ENCODE measurements at places on chromosomes 7 and 10.

DNA sequence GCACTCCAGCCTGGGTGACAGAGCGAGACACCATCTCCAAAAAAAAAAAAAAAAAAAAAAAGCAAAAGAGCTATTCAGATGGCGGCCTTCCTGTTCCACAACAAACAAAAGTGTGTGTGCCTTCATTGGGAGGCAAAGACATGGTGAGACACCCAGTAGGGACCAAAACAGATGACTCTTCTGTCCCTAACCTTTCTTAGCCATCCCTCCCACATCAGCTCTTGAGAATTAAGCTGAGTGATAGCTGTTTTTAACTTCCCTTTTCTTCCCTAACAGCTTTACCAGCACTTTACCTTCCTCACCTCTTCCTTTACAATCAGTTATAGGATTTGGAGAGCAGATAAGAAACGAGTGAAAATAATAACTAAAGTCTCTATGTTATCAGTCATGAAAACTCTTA is 48.2 kb downstream of the ARMH3 start:
- no peak for DNase-seq

- no peak for DNase-seq
Measured at GRCh38 chr7:20241194-20241910, 24.2 kb upstream of the MACC1 start.

DNA sequence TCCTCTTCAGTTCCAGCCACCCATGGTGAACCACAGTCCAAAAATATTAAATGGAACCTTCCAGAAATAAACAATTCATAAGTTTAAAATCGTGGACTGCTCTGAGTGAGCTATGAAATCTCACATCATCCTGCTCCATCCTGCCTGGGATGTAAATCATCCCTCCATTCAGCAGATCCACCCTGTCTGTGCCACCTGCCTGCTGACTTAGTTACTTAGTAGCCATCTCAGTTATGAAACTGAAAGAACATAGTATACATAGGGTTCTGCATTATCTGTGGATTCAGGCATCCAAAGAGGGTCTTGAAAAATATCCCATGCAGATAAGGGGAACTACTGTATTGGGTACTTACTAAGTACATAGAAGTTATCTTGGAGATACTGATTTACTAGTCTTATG is 89.0 kb downstream of the ST8SIA6 start:
- no peak for DNase-seq

- no peak for DNase-seq
Measured at GRCh38 chr10:77649333-77650331, 12.0 kb upstream of the KCNMA1 start.

DNA sequence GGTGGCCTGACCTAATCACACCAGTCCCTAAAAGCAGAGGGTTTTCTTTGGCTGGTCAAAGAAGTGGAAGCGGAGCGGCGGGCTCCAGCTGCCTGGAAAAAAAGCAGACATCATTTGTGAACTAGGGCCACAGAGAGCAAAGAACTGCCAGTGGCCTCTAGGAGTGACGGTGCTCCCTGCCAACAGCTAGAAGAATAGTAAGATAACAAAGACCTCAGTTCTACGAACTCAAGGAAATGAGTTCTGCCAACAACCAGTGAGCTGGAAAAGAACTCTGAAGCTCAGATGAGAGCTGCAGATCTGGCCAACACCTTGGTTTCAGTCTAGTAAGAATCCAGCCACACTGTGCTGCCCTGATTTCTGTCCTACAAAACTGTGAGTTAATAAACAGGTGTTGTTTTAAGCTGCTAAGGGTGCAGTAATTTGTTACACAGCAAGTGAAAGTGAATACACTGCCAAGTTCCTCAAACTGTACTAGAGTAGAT is 178.0 kb downstream of the SRPK2 start:
- DNase-seq: no peak

- DNase-seq: no peak
Measured at GRCh38 chr10:47287805-47288204, 12.2 kb upstream of the GDF10 start.

DNA sequence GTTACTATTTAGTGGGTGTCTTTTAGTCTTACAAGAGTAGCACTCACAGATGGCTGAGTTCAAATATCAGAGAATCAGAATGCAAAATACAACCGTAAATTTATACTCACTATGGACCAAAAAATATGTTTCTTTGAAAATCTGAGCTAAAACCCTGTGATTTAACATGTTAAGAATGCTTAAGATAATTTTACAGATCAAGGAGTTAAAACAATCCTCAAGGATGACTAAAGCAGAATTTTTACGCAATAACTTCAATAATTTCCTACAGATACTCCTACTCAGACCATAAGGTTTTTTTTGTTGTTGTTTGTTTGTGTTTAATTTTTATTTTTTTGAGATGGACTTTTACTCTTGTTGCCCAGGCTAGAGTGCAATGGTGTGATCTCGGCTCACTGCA is 47.9 kb upstream of the CCDC6 start:
- DNase-seq: no peak

- no peak for DNase-seq
Measured at GRCh38 chr10:58587676-58588075, 75.0 kb downstream of the BICC1 start.

DNA sequence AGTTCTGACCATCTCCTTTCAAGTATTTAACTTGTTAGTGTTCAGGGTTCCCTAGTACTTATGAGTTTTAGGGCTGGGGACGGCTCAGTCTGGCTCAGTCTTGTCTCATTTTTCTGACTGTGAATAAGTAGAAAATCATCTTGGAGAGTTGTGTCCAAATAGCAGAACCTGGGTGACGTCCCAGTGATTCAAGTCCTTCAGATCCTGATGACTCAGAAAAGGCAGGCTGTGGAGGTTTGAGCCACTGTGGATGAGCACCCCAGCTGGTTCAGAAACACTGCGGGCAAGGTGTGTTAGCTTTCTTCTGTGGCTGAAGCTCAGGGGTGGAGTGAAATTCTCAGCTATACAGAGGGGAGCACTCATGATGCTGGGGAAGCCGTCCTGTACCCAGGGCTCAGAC is 154.4 kb upstream of the NPY start:
- no peak for DNase-seq

DNA sequence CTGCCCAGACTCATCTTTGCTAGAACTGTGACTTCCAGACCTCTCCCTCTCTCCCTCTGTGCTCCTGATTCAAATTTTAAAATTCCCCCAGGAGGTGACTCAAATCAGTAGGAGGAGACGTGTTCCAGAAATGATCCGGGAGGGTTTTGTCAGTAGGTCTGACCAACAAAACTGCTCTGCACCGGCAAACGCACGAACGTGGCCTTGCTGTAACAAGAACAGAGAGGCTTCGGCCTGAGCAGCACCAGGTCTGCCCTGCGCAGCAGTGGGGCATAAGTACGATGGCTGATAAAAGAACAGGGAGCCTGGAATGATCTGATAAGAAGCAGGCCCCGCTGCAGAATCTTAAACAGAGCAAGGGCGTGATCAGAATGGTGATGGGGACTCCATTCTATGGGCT is 152.7 kb upstream of the AUTS2 start:
- DNase-seq: no peak

DNA sequence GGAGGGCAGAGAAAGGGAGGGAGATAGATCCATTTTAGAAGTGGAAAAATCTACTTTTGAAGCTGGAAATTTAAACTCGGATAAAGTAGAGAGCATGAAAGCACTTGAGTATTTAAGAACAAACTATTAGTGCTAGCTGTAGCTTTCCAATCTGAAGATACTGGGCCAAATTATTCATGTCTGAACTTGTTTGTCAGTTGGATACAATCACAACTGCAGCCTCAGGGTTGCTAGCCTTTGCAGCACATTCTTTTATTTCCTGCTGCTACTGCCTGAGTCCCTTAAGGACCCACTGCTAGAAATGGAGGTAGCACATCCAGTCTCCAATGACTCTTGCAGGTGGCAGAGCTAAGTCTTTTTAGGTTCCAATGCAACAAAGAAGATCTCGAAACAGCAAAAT is 8.3 kb upstream of the SLC25A13 start:
- no peak for DNase-seq

- DNase-seq: no peak
Measured at GRCh38 chr7:3495530-3495929, 194.5 kb downstream of the SDK1 start.

DNA sequence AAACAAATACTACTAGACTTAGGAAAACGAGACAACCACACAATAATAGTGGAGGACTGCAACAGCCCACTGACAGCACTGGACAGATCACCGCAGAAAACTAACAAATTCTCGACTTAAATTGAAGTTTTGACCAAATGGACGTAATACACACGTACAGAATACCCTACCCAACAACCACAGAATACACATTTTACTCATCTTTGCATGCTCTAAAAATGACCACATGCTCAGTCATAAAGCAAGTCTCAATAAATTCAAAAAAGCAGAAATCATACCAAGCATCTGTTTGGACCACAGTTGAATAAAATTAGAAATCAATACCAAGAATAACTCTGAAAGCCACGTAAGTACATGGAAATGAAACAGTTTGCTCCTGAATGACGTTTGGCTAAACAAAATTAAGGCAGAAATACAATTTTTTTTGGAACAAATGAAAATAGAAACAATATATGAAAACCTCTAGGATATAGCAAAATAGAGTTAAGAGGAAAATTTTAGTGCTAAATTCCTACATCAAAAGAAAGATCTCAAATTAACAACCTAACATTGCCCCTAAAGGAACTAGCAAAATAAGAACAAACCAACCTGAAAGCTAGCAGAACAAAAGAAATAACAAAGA is 30.6 kb downstream of the MAPK8 start:
- DNase-seq: no peak

- no peak for DNase-seq
Measured at GRCh38 chr10:2980116-2980515, 87.2 kb upstream of the PFKP start.

DNA sequence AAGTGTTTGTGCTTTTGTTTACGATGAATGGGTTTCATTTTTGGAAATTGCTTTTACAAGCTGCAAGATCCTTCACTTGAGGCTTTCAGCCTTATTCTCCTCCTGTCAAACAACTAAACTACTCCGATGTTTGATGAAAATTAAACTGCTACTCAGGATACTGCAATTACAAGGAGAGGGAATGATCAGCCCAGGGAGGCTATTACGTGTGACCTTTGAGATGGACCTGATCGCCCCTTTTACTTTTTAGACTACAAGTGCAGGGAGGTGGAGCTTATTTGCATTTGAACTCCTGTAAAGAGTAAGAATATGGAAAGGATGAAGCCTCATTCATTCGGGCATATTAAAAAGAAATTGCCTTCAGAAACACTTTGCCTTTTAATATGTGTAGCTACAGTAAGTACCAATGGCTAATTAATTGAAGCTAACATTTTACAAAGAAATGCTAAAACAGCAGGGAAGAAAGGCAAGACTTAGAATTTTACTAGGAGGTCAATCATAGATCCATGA is 219.1 kb downstream of the PHTF2 start:
- no peak for DNase-seq

- no peak for DNase-seq
Measured at GRCh38 chr7:34211018-34211417, 305.7 kb downstream of the BMPER start.

DNA sequence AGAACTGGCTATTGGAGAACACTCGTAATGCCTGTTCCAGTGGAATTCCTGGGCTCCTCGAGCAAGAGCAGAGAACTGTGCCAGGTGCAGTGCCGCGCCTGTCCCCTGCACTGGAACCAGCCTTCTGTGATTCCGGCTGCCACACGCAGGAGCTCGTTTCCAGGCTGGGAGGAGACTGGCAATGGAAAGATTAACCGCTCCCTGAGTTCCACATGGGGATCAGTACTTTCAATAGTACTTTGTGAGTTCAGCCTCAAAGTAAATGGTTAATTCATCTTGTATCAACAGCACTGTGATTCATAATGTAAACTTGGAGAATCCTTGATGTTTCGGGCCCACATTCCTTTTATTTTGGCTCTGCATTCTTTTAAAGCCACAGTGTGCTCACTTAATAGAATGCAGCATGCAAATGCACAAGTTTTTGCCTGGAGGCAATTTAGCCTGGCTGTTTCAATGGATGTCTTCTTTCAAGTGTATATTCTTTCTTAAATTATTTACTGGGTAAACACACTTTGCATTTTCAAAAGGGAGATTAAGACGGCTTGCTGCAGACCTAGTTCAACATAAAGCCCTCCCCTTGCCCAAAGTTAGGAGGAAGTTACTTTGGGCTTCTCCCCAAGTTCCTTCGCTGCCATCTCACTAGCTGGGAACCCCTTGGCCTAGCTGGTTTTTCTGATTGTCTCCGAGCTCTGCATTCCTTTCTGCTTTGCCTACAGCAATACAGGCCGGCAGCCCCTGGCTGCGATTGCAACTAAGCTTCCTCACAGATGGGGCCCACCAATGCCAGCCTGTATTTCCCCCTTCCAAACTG is 138.1 kb upstream of the TCF7L2 start:
- no peak for DNase-seq

DNA sequence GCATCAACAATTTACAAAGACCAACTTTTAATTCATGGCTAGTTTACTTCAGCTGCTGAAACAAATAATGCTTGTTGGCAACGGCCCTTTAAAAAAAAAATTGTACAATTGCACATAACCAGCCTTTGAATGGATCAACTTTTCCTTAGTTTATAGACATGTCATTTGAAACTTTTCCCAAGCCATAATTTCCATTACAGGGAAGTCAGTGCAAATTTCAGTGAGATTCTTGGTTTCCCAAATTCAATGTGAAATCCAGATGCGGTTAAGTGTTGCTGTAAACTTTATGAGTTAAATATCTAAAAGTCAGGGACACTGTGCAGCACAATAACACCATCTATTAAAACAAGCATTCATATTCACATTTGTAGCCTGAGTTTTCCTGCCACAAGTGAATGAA is 182.2 kb downstream of the JAZF1 start:
- no peak for DNase-seq

GRCh38 chr7:50317221-50317678 is 12.7 kb downstream of the IKZF1 start:
- DNase-seq: no peak

GRCh38 chr7:127571741-127572505 is 13.5 kb downstream of the GCC1 start:
- DNase-seq: no peak

- DNase-seq: no peak
Measured at GRCh38 chr7:16078076-16078952, 343.0 kb downstream of the CRPPA start.

DNA sequence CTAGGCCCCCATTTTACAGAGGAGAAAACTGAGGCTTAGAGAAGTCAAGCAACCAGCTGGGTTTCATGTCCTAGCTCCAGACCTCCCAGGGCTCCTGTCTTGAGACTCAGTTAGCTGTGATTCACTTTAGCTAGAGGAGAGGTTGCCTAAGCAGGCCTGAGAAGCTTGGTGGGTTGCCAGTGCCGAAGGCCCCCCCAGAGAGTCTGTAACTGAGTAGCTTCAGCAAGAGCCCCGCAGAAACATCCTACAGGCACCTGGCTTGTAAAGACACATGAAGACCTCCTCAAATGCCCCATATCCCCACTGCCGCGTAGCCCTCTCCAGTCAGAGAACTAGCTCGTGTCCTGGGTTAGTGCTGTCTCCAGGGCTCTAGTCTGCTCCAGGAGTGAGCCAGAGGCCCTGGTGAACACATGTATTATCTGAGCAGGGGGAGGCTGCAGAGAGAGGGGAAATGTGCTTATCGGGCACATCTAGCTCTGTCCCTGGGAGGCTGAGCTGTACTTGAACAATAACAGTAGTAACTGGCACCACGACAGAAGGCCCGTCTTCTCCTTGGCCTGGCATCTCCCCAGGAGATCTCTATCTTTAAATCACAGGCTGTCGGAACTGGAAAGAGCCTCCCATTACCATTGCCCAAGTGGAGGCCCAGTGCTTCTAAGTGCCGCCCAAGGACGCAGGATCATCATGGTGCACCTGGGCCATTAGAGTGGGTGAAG is 28.9 kb downstream of the UNC5B start:
- no peak for DNase-seq

- DNase-seq: no peak
Measured at GRCh38 chr7:69685293-69685631, 87.0 kb downstream of the AUTS2 start.

- DNase-seq: peak; percentile 9
Measured at GRCh38 chr10:100600218-100600617, 64.5 kb downstream of the HIF1AN start.

- DNase-seq: no peak
Measured at GRCh38 chr7:45342236-45342635, 184.6 kb downstream of the RAMP3 start.

Measured in NK-92 treated with Interleukin-12 subunit alpha and Interleukin-12 subunit beta, amount 100 ng/mL, for 24 hours (cell line).